Urinary bladder (tissue), 4 donors: ENCODE measurements at places on chromosomes 5 and 9. TPM values are rescaled to one million over a fixed set of nuclear protein-coding genes. Genes with fewer than 3 reads are reported as not detected.

GRCh38 chr5:149799119-149799623, 69.1 kb downstream of the PPARGC1B start:
- DNase-seq = no peak

- DNase-seq = no peak
These were observed 19.9 kb downstream of the ABLIM3 start for GRCh38 chr5:149161026-149161687.

- DNase-seq = no peak
These were observed 48.4 kb downstream of the EXOSC2 start for GRCh38 chr9:130741831-130742449.

DNA sequence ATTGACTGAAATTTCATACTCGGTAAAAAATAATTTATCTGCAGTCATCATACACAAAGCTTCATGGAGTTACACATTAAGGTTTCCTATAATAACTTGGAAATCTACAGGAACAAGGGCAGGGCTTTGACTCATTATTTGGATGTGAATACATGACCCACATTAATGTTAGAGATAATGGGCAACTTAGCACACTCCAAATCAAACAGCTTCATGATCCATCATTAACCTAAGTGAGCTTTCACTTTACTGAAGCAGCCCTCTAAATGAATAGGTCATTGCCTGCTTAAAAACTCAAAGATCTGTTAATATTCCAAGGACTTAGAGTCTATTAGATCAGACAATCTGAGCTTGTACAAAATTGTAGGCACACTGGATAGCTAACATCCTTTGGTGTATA, 9.0 kb downstream of the CDH12 start:
- DNase-seq = no peak

ADAMTS16 gene
- 13.5 TPM for total RNA-seq

DNA sequence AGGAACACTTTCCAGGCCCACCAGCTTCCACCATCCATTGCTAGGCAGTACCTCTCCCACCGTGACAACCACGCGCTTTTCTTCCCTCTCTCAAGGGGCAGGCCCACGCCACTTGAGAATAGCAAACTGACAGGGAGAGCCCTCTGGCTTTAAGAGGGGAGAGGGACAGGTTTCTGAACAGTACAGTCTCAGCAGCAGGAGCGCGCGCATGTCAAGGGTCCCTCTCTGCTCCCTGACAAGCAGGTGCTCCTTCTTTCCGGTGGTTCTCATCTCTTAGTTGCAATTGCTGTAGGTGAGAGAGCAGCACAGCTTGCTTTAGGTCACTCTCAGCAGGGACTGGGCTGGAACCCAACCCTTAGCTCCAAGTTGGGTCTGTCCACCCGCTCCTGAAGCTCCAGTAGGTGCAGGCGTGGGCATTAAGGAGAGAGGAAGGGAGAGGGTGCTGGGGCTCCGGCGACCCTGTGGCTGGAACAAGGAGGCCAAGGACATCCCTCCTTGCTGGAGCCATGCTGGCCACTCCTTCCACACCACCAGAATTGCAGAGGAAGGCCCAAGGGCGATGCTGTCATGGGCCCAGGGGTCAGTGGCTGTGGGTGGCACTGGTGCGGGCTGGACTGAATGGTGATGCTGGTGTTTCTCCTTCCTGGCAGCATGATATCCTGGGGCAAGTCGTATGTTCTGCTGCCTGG, 9.0 kb upstream of the PHF2 start:
- DNase-seq = no peak

- DNase-seq = no peak
These were observed 86.0 kb upstream of the TBC1D2 start for GRCh38 chr9:98341157-98342097.

SPRY4 gene
- total RNA-seq = 8.6 TPM

GRXCR2 gene
- not detected for total RNA-seq

SMIM33 gene
- total RNA-seq = not detected

GRCh38 chr9:136899196-136899595, 12.9 kb downstream of the TRAF2 start:
- DNase-seq = no peak

DNA sequence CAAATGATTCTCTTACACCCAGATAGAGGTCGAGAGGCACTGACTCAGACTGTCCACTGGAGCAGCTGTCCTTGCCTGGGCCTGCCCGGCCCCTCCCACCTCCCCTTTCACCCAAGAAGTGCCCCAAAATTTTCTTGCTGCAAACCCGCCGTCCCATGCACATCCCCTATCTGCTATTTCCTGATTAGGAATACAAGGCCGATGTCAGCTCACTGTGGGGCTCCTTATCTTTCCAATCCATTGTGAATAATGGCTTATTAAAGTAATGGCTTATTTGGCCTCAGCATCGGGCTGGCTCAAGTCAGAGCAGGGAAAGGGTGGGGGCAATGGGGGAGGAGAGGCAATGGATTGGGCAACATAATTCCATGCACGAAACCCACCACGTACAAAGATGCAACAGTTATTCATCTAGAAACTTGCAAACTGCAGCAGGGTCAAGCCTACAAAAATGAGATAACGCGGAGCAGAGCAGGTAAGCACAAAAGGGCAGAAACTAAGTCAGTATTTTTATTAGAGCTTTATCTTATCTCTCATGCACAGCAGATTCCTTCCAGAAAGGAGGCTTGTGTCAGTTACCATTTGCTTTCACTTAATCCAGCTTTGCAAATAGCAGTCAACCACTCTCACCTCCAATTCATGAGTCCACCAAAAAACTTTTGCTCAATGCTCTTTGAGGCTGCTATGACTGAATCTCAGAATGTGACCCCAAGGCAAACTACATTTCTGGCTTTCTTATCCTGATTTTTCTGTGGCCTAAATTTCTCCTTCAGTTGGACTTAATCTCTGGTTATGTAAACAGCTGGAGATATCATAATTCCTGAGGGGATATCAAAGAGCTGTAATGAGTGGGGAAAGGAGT, 138.2 kb upstream of the OSMR start:
- no peak for DNase-seq

DNA sequence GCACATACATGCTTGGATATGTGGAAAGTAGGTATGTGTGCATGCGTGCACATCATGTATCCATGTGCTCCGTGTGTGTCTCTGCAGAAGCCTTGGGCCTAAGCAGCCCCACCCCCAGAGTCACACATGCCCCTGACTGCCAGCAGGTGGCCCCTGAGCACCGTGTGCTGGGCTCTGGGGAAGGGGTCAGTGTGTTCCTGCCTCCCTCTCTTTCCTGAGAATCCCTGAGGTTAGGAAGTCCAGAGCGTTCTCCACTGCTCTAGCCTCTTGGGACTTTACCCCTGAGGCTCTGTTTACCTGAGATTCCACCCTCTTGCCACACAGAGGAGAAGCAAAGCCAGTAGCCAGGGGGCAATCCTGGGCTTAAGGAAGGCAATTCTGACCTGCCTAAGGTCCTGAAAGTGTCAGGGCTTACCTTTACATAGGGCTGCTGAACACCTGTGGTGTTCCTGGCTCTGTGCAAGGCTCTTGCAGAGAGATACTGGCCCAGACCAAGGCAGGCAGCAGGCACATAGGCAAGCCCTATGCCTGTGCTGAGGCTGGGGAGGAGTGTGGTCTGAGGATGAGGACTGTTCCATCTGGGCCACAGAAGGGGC, 207.3 kb downstream of the TMEM38B start:
- DNase-seq = no peak

- no peak for DNase-seq
These were observed 151.8 kb upstream of the GPR151 start for GRCh38 chr5:146667633-146668272.

NMUR2 gene
- not detected for total RNA-seq

- DNase-seq = no peak
These were observed 72.8 kb downstream of the C9orf153 start for GRCh38 chr9:86186696-86187095.

DNA sequence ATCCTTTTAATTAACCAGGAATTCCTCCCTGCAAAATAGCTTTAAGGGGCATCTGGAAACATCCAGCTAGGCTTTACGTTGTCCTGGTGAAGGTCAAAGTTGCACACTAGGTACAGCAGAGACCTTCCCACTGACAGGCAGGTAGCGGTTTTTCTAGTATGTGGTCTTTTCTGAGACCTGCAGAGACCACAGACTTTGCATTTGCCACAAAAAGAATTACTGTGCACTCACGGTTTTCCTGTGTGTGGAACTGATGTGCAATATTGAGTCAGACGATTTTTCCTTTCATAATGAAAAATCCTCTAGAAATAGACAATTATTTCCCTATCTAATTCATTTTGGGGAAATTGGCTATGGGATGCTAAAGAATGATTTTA, 417.0 kb upstream of the ADAMTSL1 start:
- no peak for DNase-seq

GRCh38 chr5:143716881-143717280, 95.1 kb upstream of the HMHB1 start:
- DNase-seq = peak; percentile 45

- no peak for DNase-seq
These were observed 26.4 kb downstream of the FOXD1 start for GRCh38 chr5:73422164-73422563.

PCSK1 gene
- total RNA-seq = 0.37 TPM

SLC6A19 gene
- not detected for total RNA-seq

MZB1 gene
- 0.63 TPM for total RNA-seq

DNA sequence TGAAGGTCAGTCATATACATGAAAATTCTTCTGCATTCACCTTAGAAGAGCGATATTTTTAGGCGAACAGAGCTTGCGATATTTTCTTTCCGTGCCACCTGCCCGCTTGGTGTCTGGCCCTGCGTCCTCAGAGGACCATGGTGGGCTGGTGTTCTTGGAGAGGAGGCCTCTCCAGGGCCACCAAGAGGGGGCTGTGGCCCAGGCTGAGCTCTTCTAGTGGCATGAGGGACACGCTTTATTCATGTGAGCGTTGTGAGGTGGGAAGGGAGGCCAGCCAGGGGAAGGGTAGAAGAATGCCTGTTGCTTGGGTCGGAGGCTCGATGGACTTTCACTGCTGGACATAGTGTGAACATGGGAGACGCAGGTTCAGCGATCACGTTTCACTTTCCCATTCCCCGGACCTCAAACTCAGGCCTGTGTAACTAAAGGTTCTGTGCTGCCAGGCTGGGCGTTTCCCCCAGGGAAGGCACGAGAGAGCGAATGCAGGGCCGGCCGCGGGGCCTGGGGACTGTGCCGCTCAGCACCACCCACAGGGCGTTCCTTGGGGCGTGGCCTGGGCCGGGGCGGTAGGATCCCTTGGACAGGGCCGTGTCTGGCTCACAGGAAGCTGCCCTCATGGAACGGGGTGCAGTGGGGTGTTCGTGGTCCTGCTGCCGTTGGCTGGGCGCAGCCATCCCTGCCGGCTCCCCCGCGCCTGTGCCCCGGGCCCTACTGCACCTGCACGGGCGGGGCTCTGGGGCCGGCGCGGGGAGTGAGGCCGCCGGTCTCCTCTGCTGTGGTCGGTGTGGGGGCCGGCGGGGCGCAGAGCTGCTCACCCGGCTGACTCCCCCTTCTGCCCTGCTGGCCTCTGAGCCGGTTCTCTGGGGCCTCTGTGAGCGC, 40.7 kb upstream of the CLPTM1L start:
- DNase-seq = peak; percentile 20

DNA sequence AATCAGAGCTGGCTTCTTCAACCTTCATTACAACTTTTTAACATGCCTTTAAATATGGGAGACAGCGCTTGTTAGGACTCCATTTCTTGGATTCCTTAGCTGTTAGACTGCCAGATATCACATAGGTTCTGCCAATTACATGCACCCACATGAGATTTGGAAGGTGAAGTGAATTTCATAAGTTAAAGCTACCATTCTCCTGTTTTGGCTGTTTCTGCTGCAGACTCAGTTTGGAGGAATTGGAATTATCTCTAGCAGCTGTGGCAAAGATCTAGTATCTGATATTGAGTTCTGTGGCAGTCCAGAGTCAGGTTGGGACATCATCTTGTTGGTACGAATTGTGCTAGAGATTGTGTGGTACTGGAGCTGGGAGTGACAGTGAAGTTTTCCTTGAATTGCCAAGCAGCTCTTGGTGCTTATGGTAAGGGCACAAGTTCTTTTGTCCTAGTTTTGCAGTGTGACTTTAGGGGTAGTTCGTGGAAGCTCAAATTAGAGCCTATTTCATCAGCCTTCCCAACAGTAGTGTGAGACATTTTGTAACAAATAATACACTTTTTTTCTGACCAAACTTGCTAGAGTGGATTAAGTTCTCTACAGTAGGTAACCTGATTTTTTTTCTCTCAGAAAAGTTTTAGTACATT, 9.1 kb upstream of the PJA2 start:
- no peak for DNase-seq

GRCh38 chr5:124234022-124234769, 512.2 kb downstream of the ZNF608 start:
- no peak for DNase-seq

DNA sequence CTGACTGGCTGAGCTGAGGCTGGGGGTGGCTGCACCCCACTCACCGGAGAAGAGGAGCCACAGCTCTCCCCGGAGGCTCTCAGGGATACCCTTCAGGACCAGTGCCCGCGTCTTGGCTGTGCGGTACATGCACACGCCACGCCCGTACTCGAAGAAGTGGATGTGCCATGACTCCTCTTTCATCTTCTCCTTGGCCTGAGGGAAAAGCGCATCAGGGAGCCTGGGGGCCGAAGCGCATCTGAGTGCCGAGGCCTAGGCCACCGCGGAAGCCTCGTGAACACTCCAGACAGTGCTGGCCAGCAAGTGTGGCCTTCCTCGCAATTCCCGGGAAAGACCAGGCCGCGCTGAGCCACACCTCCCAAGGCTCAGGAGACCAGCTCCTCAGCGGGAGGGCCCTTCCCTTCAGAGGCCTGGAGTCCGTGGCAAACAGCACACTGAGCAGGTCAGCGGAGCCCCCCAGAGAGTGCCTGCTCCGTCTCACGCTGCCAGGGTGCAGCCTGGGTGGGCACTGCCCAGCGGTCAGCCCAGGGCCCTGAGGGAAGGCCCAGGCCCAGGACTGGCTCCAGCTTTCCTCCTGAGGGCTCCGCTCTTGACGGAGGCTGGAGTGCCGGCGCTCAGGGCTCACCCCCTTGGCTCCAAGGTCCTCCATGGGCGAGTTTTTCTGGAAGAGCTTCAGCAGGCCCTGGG, 20.5 kb upstream of the MRNIP start:
- DNase-seq = no peak

DNA sequence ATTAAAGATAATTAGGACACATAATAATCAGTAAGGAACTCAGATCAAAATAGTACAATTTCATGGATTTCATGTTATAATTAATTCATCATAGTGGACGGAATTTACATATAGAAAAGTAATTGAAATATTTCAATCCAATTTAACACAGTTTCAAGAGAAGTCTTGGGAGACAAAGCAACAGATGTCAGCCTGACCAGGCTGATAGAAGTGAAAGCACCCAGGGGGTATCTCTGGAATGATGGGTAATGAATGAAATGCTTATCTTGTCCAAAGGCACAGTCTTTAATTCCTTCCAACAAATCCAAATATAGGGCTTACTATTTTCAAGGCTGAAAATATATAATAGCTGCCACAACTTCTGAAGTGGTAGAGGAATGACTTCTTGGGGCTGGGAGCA, 629.3 kb upstream of the RGMB start:
- no peak for DNase-seq

DNA sequence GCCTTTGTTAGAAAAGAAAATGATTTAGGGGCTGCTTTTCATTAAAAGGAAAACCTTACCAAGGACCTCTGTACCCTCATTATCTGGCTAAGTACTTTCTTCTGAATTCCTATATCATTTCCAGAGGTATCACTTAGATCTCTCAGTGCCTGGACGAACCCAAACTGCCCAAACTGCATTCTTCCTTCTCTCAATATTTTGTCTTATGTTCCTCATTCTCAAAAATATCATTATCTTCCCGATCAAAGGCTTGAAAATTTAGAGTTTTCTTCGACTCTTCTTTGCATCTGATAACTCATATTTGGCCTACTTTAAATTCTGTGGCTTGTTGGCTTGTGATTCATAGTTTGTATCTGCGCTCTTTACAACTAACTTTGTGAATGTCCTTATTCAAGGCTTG, 136.7 kb upstream of the TAF11L2 start:
- DNase-seq = no peak

SLC25A2 gene
- 0.69 TPM for total RNA-seq

- DNase-seq = no peak
These were observed 12.7 kb upstream of the TGFBI start for GRCh38 chr5:136015966-136016650.
